ENCODE measurements at places on chromosomes 6 and 20.
A peak's percentile ranks its signal among the peaks of the same experiment; 100 is the strongest.

DNA sequence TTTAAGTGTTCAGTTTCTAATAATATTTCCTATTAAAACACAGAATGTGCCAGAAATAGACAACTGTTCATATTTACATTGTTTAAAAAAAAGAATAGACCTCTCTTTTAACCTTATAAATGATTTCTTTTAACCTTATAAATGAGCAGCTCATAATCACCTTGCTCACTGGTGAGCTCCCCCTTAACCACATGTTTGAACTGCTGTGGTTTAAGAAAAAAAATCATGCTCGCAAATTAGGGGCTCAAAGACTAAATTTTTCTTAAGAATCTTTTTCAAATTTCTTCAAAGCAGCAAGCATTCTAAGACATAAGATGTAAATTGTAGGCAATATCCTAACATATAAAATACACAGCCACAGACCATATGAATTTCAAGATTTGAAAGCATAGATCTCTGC is 32.8 kb downstream of the FAM8A1 start:
- no peak for DNase-seq

DNA sequence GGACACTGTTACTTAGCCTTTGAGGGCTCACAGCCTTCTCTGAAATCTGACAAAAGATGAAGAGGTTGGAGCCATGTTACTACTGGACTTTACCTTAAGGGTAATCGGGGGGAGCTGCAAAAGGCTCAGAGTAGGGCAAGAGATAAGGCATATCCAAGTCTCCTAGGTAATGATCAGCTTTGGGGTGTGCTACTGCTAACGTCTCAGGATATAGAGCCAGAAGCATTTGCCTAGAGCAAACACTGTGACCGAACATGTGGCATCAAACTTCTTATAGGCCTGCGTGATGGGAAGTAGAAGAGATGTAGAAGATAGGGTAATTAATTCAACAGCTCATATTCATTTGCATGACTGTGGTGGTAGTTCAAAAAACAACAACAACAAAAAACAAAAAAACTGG is 11.1 kb downstream of the UBE2V1 start:
- no peak for DNase-seq

- no peak for DNase-seq
These were observed 45.1 kb downstream of the SRC start for GRCh38 chr20:37390891-37391525.

DNA sequence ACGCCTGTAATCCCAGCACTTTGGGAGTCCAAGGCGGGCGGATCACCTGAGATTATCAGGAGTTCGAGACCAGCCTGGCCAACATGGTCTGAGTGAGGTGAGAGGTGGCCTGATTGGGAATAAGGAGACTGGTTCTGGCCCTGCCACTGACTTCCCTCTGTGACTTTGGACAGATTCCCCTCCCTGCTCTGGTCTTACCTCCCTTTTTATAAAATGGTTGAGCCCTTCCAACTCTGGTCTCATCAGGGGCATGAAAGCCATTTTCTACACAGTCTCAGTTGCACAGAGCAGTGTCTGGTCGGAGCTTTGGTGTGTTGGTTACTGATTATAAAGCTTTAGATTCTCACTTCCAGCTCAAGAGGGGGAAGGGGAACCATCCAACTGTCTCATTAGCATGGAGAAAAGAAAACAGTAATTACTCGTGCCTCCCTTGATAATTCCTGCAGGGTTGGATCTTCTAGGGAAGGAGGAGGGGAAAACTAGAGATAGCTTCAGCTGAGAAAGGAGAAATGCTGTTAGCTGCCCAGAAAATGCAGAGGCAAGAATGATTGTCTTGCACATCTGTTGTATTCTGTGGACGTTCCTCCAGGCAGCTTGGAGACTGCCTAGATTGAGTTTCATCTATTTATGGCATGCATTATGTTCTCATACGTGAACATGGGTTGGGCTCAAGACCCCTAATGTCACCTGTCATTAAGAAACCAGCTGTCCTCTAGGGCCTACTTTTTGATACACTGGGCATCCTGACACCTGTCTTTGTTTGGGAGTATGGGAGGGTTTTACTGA is 30.4 kb downstream of the RALY start:
- no peak for DNase-seq

- DNase-seq = no peak
These were observed 122.2 kb upstream of the ATXN1 start for GRCh38 chr6:16883414-16883813.

DNA sequence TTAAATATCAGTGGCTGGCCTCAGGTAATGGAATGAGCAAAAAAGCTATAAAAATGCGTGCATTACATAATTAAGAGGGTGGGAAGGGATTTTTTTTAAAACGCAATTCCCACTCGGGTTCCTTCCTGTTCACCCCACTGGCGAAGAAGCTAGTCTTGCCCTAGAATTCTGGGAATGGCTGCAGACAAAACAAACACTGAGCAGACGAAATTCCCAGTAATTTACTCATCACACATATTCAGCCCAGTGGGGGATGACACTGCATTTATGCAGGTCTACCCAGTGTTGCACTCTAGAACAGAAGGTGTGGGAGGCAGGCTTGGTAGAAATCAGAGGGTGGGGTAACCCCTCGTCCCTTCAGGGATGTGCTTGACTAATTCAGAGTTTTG is 2695.0 kb upstream of the DEFB115 start:
- no peak for DNase-seq

- no peak for DNase-seq
These were observed 25.9 kb downstream of the GLO1 start for GRCh38 chr6:38676974-38677544.

DNA sequence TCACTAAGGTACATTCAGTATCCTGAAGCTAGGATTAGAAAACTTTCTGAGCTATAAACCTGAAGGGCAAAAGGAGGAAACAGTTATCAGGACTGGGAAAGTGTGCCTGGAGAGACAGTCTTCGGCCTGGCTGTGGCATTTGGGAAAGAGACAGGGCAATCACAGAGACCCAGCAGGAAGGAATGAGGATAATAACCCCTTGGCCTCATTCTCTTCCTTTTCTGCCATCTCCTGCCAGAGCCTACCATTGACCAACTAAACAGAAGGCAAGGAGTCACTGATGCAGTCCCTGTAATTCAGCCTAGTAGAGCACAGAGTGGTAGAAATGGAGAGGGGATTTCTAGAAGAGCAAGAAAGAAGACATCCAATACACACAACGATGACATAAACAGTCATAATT is 359.4 kb downstream of the HDGFL1 start:
- no peak for DNase-seq

DNA sequence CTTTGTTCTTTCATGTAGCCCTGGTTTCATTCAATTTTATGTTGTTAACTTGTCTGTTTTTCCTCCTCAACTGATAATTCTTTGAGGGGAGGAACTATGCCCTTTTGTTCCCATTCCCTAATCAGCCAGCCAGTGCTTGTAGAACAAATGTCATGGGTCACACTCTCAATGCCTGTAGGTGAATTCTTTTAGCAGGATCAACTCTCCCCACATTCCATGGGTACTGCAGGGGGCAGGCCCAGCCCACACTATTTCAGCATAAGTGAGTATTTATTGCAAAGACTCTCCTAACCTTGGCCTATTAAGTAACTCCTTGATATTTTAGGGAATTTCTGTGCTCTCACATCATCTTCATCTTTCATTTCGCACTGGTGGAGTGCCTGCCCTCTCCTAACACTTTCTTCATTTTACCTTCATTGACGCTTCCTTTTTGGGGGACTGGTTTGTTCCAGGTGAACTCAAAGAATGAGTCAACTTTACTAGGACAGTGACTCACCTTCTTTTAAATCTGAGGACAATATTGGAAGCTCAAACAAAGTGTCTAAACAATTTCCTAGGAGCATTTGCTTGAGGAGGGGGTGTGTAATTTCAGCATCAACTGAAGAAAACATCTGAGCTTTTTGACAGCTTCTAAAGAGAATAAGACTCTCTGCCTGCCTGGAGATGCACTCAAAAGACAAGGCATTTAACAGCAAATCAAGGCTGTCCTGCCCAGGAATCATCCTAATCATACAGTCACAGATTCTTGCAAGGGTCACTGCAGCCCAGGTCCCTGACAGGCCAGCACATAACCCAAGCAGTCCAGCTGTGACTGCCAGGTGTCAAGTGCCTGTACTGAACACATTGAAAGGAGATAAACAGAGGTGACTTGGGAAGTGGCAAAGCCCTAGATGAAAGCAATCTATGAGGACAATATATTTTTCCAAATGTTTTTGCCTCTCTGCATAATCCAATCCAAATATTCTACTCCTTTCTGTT is 263.9 kb upstream of the PRND start:
- no peak for DNase-seq

DNA sequence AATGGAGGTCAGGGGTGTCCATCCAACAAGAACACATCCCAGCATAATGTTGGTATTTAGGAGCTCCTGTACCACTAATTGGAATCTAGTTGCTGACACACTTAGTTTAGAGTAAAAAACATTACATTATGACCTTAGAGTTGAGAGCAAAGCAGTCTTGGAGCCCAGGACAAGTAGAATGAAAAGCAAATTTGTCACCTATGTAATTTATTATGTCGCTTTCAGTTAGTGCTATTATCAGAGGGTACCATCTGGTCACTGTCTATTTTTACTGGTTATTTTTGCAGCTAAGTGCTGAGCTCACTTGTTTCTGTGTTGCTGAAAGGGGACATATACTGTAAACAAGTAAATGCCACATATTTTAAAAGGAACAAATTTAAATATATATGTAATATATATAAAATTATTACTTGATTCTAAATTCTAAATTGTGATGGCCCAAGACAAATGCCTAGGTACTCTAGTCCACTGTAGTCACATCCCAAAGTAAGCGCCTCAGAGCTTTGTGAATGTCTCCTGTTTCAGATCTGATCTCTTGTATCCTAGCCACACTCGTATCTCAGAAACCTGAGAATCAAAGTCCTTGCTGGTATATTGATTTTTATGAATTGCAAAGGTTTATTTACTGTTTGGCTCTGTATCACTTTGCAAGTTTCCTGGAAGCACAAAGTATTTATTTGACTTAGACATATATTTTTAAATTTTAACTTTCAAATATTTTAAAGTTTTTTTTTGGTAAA is 148.6 kb upstream of the MAN1A1 start:
- no peak for DNase-seq

GRCh38 chr20:719816-720215 is 44.2 kb upstream of the SCRT2 start:
- no peak for DNase-seq

GRCh38 chr6:158769234-158769770 is 49.9 kb downstream of the EZR start:
- no peak for DNase-seq

- DNase-seq = no peak
These were observed 709.8 kb downstream of the EPM2A start for GRCh38 chr6:145025488-145025887.

DNA sequence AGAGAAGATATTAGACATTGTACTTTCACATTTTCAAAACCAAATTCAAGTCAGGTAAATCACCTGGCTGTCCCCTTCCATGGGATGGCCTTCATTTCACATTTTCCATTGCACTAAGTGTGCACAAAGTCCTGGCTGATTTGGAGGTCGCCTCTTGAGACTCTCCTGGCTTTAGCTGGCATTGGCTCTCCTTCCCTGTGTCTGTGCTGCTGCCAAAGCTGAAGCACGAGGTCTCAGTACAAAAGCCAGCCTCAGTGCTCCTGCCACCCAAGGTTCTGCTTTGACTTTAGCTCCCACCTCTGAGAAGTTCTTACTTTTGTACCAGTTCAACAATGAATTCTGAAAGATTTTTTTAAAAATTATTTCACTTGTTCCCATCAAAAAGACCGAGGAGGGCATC is 289.2 kb upstream of the CNR1 start:
- DNase-seq = no peak

DNA sequence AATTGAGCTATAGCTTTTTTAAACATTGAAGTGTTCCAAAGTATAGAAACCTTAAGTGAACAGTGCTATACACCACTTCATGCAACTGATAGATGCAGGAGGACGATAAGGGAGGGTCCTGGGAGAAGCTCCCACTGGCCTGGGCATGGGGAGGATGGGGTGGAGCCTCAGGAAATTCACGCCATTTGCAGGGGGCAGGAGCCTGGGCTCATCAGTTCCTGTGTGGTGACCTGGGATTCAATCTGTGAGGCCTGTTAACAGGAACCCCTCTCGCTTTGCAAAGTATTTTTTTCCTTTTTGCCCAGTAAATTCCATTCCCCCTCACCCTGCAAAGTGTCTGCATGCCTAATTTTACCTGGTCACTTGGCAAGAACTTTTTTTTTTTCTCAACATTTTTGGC is 11.0 kb upstream of the ASCC3 start:
- DNase-seq = no peak

- no peak for DNase-seq
These were observed 54.9 kb upstream of the ARHGAP18 start for GRCh38 chr6:129764761-129765407.

GRCh38 chr6:168030908-168031307 is 33.4 kb downstream of the KIF25 start:
- DNase-seq = no peak

- no peak for DNase-seq
These were observed 6.7 kb downstream of the OPN5 start for GRCh38 chr6:47788498-47788884.

DNA sequence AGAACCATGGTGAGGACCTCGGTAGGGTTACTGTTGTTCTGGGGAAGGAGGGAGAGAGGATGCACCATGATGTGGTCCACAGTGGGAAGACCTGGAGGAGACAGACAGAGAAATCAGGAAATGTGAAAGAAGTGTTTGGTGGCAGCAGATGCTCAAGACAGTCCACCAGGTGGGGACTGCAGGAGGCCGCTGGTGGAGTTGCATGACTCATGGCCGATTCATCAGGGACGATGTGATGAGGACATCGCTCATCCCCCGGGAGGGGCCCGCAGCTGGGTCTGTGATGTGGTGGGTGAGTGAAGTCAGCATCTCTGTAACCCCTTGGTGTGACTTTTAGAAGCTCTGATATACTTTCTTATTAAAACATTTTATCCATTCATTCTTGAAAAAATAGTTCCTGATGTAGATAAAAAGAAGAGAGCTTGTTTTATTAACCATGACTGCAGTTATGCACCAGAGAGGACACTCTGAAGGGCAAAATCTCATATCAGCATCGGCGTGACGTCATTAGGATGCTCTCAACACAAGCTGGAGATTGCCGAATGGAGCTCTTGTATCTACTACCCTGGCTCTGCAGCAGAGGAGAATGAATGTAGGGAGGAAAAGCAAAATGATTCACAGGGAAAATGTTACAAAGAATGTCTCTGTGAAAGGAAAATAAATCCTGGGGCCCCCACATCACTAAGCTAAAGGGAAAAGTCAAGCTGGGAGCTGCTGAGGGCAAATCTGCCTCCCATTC is 71.2 kb downstream of the RAMACL start:
- peak; percentile 50 for DNase-seq

DNA sequence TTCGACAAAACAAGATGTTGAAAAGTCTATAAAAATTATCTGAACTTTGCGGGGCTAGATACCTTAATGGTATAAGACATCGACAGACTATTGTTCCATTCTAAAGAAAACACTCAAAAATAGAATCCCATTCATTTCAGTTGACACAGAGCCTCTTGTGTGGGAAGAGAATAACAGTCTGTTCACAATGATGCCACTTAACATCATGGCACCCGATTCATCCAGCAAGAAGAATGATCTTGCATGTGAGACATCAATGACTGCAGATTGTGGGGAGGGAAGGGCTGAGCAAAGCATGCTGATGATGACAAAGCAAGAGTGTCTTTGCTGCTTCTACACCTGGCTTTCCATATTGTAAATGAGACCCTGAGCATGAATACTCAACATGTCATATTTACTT is 49.7 kb upstream of the ARMH2 start:
- no peak for DNase-seq

Data from activated naive CD4-positive, alpha-beta T cell treated with Interleukin-2 at 50 U/mL for 16 hours (primary cell).